ENCODE measurements at places on chromosomes 6 and 20.

DNA sequence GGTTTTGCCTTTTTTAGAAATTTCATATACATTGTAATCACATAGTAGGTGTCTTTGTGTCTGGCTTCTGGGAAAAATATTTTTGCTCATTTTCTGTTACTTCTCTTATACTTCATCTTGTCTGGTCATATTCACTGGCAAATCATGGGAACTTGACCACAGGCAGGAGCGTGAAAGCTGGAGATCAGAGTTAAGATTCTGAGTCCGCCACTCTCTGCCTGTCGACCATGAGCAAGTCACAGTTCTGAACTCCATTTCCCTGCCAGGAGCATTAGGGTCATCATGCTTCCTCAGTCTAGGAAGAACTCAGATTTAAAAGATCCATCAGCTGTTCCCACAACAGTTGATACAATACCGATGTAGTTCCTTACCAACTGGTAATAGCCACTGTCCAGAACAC, 12.4 kb upstream of the SCGN start:
- DNase-seq: no peak

GRCh38 chr6:26383624-26384417, 913 bp downstream of the BTN2A2 start:
- DNase-seq: no peak

GRCh38 chr20:38534756-38535155, 46.2 kb upstream of the ADIG start:
- DNase-seq: no peak

DNA sequence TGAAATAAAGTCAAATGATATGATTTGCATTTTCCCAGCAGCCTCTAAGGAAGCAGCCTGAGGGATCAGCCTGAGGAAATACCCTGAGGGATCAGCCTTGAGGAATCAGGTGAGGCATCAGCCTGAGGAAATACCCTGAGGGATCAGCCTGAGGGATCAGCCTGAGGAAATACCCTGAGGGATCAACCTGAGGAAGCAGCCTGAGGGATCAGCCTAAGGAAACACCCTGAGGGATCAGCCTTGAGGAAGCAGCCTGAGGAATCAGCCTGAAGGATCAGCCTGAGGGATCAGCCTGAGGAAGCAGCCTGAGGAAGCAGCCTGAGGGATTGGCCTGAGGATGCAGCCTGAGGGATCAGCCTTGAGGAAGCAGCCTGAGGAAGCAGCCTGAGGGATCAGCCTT, 669.7 kb upstream of the AGPAT4 start:
- DNase-seq: no peak

GRCh38 chr20:62760856-62761758, 35.2 kb upstream of the MRGBP start:
- DNase-seq: no peak

Measured in NCI-H1417 treated with DMSO at 0.1 percent for 48 hours (cell line).